ENCODE measurements at places on chromosomes 3 and 15.

DNA sequence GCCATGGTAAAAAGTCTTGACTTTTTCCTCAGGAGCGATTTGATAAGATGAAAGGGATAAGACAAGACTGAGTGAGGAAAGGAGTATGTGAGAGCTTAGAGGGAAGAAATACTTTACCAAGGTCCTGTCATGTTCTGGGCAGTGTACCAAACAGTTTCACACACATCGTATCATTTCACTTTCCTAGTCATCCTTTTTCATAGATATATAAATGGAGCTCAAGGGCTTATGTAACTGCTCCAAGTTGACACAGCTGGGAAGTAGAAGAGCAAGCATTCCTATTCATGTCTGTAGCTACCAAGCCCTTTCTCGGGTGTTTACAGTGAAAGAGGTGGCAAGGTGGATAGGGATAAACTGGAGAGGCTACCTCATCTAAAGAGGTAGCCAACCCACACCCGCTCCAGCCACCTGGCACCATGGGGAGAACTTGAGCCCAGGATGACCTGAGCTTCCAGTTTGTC is 57.4 kb downstream of the MRPS25 start:
- no peak for DNase-seq

- no peak for DNase-seq
Measured at GRCh38 chr3:134211797-134212196, 38.9 kb downstream of the RYK start.

- DNase-seq = no peak
Measured at GRCh38 chr3:163011596-163011995, 1515.0 kb downstream of the OTOL1 start.

DNA sequence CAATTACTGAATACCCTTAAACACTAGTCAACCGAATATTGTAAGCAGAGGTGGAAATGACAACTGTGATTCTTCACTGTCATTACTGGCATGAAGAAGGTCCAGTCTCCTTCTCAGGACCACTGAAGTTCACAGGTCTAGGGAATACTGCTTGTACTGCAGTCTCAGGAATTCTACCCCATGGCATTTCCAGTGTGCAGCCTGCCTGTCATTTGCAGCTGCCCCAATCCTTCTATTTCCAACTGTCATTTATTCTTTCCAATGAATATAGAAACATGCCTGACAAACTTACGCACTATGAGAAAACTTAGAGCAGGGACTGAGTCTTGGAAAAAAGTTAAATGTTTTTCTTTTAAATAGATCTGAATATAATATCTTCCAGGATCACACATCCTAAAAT is 308.0 kb upstream of the THBS1 start:
- no peak for DNase-seq

GRCh38 chr3:188526057-188526456 is 372.1 kb downstream of the LPP start:
- no peak for DNase-seq

DNA sequence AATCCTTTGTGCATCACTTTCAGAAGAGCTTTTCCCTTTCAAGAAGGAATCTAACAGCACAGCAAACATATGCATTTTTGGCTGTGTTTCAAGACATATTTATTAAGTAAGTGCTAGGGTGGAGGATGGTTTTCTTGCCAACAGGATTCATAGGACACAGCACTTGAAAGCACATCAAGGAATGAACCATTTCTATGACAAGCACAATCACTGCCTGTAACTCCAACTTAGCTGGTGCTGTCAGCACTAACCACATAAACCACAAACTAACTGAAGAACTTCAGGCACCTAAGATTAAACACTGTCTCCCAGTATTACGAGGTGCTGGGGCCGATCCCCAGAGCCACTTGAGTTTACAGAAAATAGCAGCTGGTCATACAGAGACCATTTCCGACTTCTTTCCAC is 35.4 kb upstream of the SPRED1 start:
- no peak for DNase-seq

DNA sequence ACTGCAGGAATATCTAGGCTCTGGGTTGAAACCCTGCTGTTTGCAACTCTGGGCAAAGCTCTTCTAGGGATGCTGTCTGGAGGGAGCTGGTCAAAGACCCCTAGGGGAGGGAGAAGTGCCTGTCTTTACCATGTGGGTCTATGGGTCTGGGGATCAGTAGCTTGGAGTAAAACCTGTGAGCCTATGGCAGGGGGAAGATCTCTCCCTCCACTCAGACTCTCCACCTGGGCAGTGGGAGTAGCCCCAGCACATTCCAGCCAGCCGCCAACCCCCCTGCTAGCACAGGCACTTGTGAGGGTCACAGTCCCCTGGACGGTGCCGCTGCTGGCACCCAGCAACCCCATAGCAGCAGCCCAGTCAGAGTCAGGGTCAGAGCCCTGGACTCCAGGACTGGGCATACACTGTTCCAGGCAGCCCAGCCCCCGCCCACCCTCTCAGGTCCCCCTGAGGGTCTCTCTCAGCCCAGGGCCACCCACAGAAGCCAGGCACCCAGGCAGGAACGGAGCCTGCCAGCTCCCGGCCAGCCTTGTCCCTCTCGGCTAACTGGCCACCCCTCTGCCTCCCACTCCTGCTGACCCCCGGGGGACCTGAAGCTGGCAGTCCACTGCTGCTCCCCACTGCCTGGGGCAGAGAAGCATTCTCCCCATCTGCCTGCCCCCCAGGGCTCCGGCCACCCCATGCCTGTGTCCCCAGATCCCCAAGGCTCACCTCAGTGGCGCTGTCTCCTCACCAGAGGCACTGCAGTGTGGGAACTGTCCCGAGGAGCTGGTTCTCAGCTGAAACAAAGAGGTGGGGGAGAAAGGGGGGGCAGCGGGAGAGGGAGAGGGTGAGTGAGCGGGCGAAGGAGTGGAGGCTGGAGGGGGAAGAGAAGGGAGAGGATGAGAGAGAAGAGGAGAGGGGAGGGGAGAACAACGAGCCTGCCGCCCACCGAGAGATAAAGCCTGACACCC is 10.8 kb downstream of the GLYCTK start:
- no peak for DNase-seq

DNA sequence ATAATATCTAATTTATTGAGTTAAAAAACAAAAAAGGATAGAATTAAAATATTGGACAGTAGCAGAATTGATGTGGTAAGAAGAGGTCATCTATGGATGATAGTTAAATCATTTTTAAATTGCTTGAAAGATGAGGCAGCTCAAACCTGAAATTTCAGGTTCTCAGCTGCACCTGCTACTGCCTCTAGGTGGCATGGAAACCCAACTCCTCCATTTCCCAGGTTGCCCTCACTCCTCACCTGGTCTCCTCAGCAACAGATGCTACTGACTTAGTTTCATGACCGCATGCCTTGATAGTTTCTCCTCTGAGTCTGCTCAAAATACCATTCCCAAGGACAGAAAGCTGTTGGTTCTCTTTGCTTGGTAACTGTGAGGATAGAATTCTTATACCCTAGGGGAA is 148.1 kb downstream of the ABHD5 start:
- no peak for DNase-seq

DNA sequence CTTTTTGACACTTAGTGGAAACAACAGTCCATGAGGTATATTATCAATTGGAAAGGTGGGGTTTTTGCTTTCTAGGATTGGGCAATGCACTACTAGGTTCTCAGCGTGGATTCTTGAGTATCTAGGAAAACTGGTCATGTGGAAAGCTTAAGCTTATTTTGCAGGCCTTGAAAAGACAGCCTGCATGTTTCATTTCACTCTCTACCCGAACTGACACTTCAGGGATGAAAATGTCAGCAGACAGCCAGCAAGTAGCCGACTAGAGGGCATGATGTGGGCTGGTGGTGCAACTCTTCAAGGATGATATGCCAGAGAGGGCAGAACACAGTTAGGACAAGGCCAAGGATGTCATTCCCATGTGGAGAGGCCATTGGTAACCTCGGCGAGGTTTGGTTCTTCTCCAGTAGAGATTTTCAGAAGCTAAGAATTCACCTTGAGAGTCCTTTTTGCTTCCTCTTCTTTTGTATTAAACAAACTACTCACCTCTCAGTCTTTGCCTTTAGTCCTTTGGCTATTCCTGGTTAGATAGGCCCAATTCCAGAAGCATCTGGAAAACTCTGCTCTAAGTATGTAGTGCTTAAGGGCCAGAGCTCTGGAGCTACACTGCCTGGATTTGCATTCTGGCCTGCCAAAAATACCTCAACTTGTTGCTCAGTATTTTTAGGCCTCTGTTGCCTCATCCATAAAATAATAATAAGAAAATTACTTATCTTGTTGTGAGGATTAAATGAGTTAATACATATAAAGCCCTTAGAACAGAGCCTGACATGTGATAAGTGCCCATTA is 17.9 kb downstream of the LPP start:
- DNase-seq = no peak
